Inflammatory macrophage treated with lipopolysaccharide for 1 hour (primary cell): ENCODE measurements at places on chromosomes 3 and 15.

- DNase-seq, result no peak
These were observed 91.5 kb downstream of the MEX3B start for GRCh38 chr15:81954158-81954783.

DNA sequence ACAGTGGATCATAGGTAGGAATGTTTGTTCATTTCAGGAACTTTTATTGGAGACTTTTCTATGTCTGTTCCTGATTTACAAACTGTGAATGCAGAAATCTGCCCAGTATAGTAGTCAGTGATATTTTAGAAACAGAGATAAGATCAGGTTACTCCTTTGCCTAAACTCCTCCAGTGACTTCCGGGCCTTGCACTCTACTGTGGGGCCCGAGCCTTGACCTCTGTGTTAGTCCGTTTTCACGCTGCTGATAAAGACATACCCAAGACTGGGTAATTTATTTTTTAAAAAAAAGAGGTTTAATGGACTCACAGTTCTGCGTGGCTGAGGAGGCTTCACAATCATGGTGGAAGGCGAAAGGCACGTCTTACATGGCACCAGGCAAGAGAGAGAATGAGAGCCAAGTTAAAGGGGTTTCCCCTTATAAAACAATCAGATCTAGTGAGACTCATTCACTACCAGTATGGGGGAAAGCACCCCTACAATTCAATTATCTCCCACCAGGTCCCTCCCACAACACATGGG, 127.1 kb downstream of the DNAJB8 start:
- no peak for DNase-seq

- DNase-seq, result no peak
These were observed 40.9 kb downstream of the CRTC3 start for GRCh38 chr15:90570643-90571042.

- no peak for DNase-seq
These were observed 604.3 kb downstream of the FGF12 start for GRCh38 chr3:192122832-192123594.

- DNase-seq, result no peak
These were observed 19.0 kb downstream of the CGNL1 start for GRCh38 chr15:57395292-57395691.

DNA sequence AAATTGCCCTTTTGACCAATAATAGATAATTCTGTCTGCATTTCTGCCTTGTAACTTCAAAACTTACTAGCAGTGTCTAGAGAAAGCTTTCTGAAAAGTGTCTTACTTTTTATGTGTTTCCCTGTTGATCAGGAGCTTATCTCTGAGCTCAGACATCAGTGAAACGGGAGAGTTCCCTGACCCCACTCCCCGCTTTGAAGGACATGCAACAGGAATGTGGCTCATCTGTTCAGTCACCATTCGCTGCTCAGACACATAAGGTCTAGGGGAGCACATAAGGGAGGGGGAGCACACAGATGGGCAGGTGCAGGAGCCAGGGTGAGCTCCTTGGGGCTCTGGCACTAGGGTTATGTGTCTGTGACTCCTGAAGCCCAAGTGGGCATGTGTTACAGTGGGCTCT, 205.0 kb downstream of the FEZF2 start:
- DNase-seq, result no peak

- DNase-seq, result no peak
These were observed 222.0 kb upstream of the UBE2E2 start for GRCh38 chr3:22981166-22981565.

- DNase-seq, result no peak
These were observed 130.9 kb upstream of the BHLHE40 start for GRCh38 chr3:4848176-4848825.

- DNase-seq, result no peak
These were observed 771.2 kb upstream of the ARRDC4 start for GRCh38 chr15:97189162-97189780.

DNA sequence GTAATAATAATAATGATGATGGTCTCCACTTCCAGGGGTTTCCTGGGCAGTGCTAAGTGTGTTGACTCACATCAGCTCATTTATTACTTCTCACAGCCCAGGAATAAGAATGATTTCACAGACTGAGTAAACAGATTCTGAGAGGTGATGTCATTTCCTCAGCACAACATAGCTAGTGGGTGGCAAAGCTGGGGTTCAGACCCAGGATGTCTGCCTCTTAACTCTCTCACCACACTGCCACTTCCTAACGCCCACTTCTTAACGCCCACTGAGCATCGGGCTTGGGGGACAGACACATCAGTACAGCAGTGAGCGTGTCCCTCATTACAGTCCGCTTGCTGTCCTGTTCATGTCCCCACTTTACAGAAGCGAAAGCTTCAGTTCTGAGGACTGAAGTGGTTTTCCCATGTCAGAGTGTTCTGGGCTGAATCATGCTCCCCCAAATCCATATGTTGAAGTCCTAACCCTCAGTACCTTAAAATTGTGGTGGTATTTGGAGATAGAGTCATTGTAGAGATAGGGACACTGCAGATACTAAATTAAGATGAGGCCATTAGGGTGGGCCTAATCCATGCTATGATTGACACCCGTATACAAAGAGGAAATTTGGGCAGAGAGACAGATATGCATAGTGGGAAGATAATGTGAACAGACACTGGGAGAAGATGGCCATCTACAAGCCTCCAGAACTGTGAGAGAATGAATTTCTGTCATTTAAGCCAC, 68.0 kb downstream of the ATP2B2 start:
- DNase-seq, result peak; percentile 94

- DNase-seq, result no peak
These were observed 2.2 kb upstream of the CRTAP start for GRCh38 chr3:33111581-33111980.

DNA sequence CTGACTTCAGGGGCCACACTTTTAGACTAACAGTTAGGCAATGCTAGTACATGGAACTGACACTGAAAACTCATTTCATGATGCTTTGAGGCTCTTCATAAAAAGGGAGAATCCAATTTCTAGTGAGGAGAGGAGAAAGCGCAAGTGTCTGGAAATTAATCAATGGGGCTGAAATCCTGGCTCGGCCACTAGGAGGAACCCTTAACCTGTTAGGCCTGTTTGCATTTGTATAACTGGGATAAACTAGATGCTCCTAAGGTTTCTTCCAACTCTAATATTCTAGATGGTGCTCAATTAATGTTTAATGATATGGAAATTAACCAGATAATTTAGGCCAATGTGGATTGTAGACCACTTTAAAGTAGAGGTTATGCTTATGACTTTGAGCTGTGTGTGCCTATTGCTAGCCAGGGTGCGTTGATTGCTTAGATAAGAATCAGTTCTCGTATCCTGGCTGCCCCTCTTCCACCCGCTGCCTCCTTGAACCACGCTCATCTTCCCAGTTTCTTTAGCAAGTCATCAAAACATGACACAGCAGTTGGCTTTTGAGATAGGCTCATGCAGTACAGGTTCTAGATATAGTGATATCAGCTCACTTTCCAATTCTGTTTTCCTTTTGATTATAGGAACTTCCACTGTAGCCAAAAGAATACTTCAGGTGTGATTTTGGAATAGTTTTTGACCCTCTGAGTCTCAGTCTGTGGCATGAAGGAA, 16.8 kb upstream of the CRBN start:
- no peak for DNase-seq

DNA sequence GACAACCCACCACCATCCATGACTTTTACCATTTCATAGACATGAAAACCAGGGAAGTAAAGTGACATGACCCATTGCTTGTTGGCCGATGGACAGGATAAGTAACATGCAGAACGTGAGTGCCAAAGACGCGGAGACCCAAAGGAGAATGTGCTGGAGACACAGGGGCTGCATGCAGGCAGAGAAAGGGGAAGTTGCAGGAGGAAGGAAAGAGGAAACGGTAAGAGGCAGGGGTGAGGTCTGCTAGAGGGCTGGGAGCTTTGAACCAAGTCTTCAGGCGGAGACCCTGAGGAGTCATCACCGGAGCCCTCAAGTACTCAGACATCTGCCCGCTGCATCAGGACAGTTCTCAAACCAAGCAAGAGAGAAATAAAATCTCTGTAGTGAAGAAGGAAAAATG, 34.9 kb downstream of the MAGEF1 start:
- DNase-seq, result peak; percentile 23

GRCh38 chr3:186598108-186598784, 14.6 kb upstream of the AHSG start:
- no peak for DNase-seq

GRCh38 chr3:48897460-48898376, 964 bp downstream of the SLC25A20 start:
- peak; percentile 9 for DNase-seq

DNA sequence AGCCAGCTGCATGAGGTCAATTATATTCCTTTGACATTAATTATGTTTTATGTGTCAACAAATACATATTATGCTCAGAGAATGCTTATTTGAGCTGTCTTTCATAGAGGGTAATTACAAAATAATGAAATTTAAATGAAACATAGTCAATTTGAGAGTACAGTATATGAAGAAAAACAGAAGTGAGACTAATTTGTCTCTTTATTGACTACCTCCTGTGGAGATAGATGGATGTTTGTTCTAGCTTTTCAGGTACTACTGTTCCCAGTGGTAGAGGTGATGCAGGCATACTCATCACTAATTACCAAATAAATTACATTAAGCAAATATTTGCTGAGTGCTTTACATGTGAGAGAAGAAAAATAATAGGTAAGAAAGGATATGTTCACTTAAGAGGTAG, 1129.6 kb downstream of the OTOL1 start:
- DNase-seq, result no peak

GRCh38 chr15:100495861-100496260, 32.9 kb downstream of the CERS3 start:
- no peak for DNase-seq

DNA sequence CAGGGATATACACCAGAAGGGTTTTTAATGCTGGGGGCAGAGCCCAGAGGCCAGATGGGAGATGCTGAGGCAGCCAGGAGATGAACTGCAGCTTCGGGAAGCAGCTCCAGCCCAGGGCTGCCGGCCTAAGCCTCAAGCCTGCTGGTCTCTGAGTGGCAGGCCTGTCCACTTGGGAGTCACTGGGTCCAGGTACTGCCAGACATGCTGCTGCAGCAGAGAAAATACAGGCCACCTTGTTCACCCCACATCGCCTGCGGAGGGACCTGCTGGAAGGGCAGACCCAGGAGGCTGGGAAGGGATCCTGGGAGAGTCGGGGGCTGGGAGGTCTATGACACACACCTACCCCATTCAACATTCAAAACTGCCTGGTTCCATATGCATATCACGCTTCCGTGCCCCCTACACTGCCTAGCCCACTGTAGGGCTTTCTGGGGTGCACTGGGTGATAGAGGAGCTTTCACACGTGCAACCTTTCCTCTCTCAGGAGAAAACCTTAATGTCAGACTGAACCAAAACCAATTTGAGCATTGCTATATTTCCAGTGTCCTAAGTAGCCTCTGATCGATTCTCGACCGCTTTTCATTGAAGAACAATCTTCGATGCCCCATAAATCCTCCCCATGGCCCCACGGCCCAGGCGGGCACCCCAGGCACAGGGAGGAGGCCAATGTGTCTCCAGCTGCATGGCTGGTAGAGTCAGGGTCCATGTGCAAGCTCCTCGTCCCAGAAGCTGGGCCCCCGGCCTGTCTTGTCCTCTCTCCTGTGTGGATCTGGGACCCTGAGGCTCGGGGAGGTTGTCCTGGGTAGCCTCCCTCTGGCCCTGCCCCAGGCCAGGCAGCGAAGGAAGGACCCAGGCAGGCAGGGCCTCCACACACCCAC, 147.4 kb downstream of the ATP10A start:
- DNase-seq, result no peak

GRCh38 chr3:127760791-127761440, 61.4 kb downstream of the MGLL start:
- no peak for DNase-seq

GRCh38 chr3:93924491-93924890, 49.2 kb downstream of the PROS1 start:
- DNase-seq, result no peak

DNA sequence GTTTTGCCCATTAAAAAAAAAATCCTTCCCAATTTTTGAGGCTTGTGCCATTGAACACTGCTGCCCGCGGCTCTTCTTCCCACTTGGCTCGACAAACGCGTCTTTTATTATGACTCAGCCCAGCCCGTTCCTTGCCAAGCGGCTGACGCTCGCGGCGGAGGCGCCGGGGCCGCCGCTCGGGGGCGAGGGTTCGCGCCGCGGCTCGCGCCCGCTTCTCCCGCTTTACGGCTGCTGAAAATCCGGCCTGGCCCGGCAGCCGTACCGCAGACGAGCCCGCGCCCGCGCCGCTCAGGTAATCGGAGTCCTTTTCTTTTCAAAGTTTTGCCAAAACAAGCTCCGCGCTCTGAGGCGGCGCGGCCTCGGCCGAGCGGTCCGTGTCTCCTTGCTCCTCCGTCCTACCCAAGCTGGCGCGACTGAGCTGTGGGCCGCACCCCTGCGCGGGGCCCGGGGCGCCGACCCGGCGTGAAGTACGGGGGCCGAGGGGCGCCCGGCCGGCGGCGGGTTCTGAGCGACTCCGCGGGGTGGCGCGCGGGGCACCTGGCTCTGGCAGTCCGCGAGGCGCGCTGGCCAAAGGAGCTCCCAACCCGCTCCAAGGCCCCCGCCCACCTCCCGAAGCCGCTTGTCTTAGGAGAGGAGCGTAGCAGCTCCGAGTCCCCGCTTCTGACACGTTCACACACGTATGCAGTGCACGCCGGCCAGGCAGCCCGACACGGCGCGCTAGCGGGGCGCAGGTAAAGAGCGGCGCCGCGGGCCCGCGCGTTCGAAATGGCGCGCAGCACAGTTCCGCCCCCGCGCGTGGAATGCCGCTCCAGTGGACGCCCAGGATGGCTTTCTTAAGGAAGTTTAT, 418.2 kb upstream of the NAALADL2 start:
- peak; percentile 70 for DNase-seq

GRCh38 chr15:50633653-50634052, 52.9 kb downstream of the TRPM7 start:
- DNase-seq, result no peak

DNA sequence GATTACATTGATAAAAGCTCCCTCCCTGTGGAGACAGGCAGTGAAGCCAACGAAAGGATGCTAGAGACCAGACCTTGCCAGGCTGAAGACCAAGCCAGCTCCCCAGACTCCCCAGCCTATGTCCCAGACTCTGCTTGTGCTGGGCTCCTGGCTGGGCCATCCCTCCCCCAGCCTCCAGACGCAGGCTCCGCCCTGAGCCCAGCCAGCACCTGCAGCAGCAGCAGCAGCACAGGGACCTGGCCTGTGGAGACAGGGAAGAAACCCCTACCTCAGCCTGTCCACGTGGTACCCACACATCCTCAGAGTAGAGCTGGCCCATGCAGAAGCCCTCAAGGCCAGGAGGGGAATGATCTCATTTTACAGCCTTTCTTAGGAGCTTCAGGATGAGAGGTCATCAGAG, 13.3 kb downstream of the ANKRD63 start:
- DNase-seq, result no peak

DNA sequence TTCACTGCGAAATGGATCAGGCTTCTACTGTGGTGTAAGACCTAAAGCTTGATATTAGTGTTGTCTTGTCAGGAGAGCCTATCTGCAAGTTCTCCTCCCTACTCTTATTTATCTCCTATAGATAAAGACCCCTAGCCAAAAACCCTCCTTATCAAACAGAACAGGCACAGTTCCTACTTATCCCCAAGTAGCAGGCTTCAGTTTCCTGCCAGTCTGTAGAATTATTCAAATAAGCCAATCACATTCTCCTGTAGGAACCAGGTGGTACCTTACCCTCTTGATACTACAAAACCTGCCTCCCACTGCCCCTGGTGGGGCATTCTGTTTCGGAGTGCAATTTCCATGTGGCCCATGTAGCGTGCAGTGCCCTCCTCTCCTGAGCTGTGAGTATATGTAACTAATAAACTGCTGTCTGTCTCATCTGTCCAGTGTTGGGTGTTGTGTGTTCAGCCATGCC, 28.7 kb downstream of the HDGFL3 start:
- no peak for DNase-seq
